ENCODE measurements at places on chromosomes 12 and 14.

DNA sequence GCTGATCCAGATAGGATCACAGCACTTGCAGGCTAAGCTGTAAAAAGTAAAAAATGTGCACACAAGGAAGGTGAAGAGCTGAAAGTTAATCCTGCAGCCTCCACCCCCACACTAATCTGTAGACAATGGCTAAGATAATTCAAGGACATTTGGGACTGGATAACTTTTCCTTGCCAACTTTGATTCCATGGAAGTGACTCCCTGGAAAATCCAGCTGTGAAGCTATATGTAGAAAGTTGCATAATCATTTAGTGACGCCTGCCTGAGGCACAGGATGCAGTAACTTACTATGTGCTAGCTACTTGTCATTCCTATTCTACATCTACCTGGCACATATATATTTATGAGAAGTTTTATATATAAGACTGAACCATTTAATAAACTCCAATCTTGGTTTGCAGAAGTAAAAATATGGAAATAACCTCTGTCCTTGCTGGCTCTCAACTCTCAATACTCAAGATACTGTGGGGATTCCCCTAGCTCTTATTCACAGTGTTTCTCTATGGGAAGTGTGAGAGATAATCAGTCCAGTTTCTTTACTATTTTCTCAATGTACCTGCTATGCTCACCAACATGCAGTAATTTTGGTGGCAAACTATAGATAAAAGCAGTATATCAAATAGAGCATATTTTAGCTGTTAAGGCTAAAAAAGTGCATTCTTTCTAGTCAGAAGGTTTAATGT, 14.8 kb downstream of the LDHB start:
- no peak for DNase-seq

DNA sequence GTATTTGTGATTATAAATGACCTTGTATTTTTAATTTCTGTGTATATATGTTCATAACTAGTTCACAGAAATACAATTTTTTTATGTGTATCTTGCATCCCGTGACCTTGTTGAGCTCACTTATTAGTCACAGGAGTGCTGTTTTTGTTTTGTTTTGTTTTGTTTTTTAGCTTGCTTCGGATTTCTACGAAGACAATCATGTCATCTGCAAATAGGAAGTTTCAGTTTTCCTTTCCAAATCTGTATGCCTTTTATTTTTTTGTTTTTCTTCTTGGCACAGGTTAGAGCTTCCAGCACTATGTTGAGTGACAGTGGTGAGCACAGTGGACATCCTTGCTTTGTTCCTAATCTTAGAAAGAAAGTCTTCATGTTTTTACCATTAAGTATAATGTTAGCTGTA, 229.2 kb upstream of the GARIN6 start:
- no peak for DNase-seq

DNA sequence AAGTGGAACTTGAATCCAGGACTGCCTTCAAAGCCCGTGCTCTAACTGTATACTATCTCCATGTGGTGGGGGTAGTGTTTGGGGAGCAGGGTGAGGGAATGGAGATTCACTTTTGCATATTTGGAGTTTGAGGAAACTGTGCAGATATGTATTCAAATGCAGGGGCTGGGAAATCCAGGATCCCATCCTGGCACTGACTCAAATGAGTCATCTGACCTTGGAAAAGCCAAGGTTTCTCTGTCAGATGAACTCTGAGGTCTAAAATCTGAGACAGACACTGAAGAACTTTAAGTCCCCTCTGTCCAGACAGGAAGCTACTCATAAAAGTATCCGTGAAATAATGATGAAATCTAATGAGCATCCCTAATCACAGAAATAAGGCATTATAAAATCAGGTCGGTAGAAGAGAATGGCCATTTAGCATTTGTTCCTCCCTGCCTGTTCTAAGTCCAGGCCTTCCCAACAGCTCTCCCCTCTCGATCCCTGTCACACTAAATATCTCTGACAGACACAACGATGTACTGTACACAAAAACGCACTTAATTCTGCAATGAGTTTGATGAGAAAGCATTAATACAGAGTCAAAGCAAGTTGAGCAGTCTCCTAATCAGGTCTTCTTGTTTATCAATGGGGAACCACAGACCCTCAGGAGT, 14.4 kb downstream of the NIN start:
- no peak for DNase-seq

DNA sequence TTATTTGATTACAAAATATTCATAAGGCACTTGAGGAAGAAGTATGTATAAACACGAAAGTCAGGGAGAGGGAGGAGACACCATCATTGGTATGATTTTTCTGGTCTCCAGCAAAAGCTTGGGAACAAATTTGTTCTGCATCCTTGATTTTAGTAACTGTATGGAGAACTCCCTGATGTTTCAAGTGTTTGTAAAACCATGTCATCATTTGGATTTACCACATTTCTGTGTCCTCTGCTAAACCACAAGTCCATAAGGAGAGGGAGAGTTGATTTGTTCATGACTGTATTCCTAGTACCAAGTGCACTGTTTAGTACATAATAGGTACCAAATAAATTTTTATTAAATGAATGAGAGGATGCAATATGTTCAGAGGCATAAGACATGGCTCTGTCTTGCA, 181.1 kb downstream of the BTG1 start:
- DNase-seq: no peak

DNA sequence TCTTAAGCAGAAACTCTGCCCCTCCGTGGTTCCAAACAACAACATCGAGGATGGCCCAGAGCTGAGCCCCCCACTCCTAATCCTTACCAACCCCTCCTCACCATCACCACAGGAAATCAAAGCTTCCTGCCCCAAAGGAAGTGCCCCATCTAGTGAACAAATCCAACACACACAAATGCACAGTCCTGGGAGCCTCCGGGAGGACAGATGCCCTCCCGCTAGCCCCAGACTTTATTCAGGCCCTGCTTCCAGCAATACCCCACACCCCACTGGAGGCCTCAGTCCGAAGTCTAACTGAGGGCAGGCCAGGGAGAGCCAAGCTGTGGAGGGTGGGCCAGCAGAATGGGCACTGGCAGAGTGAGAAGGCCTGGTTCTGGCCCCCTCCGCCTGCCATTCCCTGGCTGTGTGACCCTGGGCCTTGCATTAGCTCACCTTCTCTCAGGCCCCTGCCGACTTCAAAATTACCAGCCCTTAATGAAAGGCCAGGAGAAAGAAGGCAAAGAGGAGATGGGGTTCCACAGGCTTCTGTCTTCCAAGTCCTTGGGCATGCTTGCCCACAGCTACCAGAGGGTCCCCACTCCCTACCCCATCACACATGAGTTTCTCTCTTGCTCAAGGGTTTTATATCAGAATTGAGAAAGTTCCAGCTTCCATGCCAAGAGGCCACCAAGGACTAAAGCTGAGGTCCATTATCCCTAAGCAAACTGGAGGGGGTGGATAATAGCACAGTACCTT, 2.3 kb downstream of the HDAC7 start:
- DNase-seq: no peak

DNA sequence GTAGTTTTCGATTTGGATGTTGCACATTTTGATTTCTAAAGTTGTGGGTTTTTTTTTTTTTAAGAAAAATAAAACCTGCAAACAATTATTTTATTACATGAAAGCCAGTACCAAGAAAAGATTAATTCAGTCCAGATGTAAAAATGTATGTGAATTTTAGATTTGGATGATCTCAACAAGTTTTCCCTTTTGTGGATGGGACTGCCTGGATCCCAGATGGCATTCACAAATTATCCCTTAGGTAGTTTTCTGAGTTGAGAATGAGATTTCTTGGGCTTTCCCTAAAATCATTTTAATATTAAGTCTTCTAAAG, 2.8 kb downstream of the FRMD6 start:
- no peak for DNase-seq

DNA sequence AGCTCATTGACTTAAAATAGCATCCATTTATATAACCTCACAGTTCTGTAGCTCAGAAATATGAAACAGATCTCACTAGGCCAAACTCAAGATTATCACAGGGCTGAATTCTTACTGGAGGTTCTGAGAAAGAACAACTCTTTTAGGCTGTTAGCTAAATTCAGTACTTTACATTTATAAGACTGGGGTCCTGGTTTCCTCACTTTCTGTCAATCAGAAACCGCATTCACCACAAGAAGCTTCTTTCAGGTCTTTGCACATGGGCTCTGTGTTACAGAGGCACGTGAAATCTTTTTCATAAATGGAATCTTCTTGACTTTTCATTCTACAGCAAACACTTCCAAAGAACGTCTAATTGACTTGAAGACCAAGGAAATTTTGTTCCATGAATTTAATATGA, 876.3 kb upstream of the FOXG1 start:
- DNase-seq: no peak

- DNase-seq: no peak
Measured at GRCh38 chr12:89690925-89691324, 17.7 kb downstream of the ATP2B1 start.

DNA sequence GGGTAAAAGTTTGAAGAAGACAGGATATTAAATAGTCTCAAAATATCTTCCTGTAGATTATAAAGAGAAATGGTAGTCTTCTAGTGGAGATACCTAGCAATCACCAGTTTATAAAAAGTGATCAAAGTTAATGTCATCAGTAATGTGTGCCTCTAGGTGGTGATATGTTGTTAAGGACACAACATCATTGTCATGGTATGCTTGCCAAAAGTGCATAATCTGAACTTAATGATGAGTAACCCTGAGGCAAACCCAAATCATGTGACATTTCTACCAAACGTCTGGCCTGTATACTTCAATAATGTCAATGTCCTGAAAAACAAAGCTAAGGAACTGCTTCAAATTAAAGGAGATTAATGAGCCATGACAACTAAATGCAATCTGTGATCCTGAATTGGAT, 214.7 kb downstream of the PHLDA1 start:
- no peak for DNase-seq

Data from activated naive CD4-positive, alpha-beta T cell treated with Interleukin-2 at 50 U/mL for 16 hours (primary cell).